ENCODE measurements at places on chromosomes 1 and 21. TPM values are rescaled to one million over a fixed set of nuclear protein-coding genes. Genes with fewer than 3 reads are reported as not detected.

GRCh38 chr1:6869545-6869944 lies 84.3 kb downstream of the CAMTA1 start:
- no peak for DNase-seq
- H3K4me1 ChIP-seq, result no peaks in the 10 kb centered on the region
- H3K4me3 ChIP-seq, result no peak overlapping the region
- H3K36me3 ChIP-seq, result no peaks in the 10 kb centered on the region
- H3K27me3 ChIP-seq, result no peaks in the 10 kb centered on the region
- H3K27ac ChIP-seq, result no peak overlapping the region

DNA sequence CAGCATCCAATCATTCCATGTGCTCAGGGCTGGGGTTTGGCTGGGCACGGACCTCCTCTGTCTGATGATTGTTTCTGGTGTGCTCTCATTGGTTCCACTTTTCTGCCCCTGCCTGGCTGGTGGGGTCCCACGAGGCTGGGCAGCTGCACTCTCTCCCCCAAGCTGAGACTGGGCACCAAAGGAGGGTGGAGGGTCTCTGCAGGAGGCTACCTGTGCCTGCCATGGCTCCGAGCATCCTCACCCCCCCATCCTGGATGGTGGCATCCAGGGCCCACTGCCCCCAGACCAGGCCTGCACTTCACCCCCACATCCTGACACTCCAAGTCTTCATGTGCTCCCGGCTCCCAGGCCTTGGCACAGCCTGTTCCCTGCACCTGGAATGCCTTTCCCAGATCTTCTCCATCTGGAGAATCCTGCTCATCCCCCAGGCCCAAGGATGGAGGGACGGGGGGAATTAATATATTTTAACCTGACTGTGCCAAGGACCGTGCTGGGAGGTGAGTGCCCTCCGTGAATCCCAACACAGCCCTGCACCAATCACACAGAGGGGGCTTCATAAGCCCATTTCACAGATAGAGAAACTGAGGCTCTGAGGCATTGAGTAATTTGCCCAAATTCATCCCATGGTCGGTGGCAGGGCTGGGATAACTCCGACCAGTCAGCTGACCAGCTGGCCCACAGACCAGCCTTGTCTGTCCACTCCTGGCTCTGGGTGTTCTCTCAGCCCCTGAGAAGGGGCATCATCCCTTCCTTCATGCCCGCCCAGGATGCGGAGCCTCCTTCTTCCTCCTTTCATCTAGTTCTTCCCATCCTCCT lies 403.4 kb downstream of the MATN1 start:
- no peaks in the 10 kb centered on the region for H3K27me3 ChIP-seq
- H3K4me1 ChIP-seq, result no peaks in the 10 kb centered on the region
- no peaks in the 10 kb centered on the region for H3K36me3 ChIP-seq
- no peak for DNase-seq
- no peak overlapping the region for H3K4me3 ChIP-seq
- H3K27ac ChIP-seq, result no peak overlapping the region

VCAM1 gene
- total RNA-seq, result 46.8 TPM

GFI1 gene
- total RNA-seq, result not detected
